Heart right ventricle (tissue), 16 donors: ENCODE measurements at places on chromosomes 11 and 22.
A peak's percentile ranks its signal among the peaks of the same experiment; 100 is the strongest.

DNA sequence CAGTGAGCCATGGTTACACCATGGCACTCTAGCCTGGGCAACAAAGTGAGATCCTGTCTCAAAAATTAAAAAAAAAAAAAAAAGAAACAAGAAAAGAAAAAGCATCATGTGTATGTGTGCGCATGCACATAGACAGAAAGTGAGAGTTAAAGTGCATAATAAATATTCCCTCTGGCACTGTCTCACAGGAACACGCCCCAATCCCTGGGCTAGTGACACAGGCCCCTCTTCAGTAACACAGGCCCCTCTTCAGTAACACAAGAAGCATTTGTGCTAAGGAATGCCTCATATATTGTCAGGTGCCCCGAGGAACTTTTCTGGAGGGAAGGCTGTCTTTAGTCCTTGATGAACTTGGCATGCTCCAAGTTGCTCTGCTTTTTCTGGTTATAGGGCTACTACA, 57.5 kb downstream of the RPL27A start:
- DNase-seq: no peak

DNA sequence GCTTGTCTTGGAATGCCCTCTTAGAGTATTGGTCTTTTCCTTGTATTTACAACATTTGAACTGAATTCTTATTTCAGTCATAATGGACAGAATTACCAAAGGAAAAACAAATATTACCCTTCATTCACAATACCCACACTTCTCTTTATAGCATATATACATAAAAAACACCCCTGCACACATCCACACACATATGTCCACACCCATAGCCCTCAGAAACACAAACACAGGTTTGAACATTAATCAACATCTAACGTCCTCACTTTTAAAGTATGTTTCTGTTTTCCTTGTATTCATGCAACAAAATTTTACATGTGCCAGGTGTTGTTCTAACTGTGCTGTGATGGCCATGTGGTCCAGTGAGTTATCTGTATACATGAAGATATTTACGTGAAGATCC, 11.6 kb upstream of the NXPE2 start:
- no peak for DNase-seq

DNA sequence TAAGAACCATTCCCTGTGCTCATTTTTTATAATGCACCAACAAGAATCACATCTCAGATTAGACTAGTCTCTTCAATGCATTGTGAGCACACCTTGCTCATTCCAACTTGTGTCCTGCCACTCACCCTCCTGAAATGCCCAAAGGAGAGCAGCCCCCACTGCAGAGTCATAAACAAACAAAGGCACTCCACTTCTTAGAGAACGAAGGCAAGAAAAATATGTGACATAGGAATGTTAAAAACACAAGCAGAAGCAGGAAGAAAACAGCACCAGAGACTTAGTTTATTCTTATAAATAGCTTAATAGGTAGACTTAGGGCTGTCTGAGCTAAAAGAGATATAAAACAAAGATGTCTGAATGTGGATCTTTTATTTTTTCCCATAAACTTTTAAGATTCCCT, 57.2 kb downstream of the GUCY1A2 start:
- DNase-seq: no peak

- DNase-seq: no peak
These were observed 18.6 kb downstream of the PPP6R2 start for GRCh38 chr22:50361688-50362087.

GRCh38 chr11:12075822-12076821, 34.3 kb upstream of the MICAL2 start:
- DNase-seq: no peak

GRCh38 chr22:19879992-19880785, 25.5 kb upstream of the GNB1L start:
- no peak for DNase-seq

DNA sequence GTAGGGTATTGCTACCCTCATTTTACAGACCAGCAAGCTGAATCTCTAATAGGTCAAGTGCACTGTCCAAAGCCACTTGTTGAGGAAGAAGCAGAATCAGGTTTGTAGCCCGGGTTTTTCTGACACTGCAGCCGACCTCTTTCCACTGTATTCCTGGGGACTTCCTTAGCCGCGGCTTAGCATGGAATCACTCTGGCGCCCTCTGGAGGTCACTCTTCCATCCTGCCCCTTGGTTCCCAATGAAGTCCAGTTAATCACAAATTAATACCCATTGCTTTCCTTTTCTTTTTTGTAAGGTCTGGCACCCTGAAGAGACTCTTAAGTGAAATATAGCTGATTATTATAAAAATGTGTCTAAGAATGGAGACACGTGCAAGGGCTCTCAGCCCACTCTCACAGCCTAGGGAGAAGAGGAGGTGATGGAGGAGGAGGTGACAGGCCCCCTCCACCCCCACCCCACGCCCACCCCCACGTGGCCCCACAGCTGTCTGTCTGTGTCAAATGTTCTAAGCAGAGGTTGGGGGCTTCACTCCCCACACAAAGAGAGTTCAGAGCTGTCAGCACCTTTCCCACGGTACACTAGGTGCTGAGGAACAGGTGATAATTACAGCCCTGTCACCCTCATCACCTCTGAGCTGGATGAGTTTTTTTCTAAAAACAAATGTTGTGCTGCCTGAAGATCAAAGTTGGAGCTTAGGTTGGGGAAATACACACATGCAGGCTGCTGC, 57.7 kb upstream of the DRD2 start:
- DNase-seq: peak; percentile 68

- no peak for DNase-seq
These were observed 3.9 kb downstream of the CD3D start for GRCh38 chr11:118338637-118339061.

- no peak for DNase-seq
These were observed 22.6 kb upstream of the OR56B1 start for GRCh38 chr11:5713695-5714094.

DNA sequence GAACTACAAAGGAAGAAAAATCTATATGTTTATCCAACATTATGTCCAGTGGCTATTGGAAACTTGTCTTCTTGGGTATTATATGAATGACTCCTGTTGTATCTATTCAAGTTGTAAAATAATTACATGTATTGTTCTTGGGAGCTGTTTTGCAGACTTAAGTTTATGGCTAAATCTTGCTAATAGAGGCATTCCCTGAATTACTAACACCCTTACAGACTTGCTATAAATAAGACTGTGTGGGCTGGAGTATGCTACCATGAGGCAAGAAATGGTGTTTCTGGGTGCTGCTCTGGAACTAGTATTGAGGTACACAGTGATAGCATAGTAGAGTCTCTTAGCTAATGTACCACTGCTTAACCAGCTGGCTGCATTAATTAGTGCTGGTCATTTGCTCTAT, 155.1 kb downstream of the HIPK3 start:
- no peak for DNase-seq

GRCh38 chr22:46622081-46622521, 1.9 kb downstream of the GRAMD4 start:
- DNase-seq: peak; percentile 83

DNA sequence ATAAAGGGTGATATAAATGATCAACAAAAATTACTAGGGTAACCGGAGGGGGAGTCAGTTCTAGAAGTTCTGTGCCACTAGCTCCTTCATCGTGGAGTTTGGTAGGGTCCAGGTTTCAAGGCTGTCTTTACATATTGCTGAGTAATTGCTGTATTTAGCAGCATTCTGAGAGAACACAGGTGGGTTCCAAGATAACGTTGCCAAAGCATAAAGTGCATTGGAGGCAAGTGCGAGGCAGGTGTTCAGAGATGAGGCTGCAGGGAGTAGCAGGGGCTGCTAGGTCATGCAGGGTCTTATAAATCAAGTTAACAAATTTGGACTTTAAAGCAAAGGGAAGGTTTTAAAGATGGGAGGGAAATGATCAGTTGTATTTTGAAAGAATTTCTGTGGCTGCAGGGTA, 17.8 kb downstream of the SGSM3 start:
- no peak for DNase-seq

DNA sequence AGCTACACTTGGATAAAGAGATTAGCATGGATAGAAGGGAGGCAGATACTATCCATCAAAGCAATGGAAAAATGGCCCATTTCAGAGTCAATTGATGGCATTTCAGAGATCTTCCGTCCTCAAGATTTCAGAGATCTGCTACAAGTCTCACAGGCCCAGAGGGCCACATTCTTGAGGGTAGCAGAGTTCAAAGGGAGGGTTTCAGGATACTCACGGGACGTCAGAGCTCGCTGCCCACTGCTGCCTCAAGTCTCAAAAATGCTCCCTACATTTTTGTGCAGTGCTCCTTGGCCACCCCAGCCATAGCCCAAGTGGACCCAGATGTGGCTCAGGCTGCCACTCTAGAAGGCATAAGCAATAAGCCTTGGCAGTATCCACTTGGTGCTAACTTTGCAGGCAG, 24.9 kb downstream of the RTL6 start:
- DNase-seq: no peak

GRCh38 chr11:108405706-108406105, 61.6 kb downstream of the C11orf65 start:
- DNase-seq: no peak

DNA sequence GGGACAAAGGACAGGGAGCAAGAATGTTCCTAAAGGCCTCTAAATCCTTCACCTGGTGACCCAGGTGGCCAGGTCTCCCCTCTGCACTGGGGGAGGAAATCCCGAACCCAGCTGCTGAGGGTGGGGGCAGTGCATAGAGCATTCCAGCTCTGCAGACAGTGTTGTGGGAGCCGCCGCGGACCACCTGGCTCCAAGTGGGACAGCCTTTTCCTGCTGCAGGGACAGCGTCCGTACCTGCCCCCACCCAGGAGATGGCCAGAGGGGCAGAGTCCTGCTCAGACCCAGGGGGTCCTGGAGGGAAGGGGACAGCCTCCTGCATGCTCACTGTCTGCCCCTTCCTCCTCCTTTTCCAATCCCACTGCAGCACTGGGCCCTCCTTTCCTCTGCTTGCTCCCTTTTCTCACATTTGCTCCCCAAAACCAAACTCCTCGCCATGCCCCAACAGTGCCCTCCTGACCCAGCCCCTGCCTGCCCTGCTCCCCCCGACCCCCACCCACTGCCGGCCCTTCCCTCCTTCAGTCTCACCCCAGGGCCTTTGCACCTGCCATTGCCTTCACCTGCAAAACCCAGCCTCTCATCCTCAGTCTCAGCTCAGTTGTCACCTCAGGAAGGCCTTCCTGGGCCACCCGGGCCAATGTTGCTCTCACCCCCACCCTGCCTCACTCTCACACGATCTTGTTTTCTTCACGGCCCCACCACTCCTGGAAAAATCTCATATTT, 12.8 kb downstream of the PNPLA5 start:
- DNase-seq: no peak

DNA sequence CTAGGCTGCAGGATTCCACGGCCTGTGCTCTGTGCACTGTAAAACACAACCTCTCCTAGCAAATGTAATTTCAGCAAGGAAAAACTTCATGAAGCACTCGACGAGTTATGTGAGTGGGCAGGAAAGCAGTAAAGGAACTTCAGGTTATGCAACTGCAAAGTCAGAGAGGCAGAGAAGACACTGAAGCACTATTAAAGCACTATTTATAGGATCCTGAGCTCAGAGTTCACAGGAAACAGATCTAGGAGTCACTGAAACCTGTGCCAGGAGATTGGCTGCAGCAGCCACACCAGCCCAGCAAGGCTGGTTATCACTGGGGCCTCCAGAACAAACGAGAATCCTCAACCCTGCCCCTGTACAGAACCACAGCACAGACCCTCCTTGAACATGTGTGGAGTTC, 2.5 kb downstream of the SMIM35 start:
- peak; percentile 43 for DNase-seq

GRCh38 chr11:100849901-100850235, 162.8 kb downstream of the ARHGAP42 start:
- DNase-seq: no peak

DNA sequence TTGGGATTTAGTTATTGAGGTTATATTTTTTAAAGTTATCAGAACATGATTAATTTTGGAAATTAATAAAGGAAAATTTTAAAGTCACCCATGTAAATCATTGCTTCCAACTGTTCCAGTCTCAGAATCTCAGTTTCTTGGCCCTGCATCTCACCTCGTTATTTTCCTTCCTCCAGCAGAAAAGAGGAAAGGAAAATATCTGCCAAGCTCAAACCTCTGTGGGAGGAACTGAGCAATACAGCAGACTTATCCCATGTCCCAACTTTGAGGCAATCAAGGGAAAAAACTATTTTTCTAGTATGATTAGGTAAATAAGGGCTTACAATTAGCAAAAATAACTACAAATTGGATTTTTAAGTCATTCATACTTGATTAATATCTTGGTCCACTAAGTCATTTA, 30.1 kb downstream of the ELMOD1 start:
- DNase-seq: no peak

- peak; percentile 34 for DNase-seq
These were observed 12.5 kb upstream of the C1QTNF4 start for GRCh38 chr11:47606731-47607130.

GRCh38 chr11:115996808-115997188, 492.6 kb upstream of the CADM1 start:
- DNase-seq: no peak

DNA sequence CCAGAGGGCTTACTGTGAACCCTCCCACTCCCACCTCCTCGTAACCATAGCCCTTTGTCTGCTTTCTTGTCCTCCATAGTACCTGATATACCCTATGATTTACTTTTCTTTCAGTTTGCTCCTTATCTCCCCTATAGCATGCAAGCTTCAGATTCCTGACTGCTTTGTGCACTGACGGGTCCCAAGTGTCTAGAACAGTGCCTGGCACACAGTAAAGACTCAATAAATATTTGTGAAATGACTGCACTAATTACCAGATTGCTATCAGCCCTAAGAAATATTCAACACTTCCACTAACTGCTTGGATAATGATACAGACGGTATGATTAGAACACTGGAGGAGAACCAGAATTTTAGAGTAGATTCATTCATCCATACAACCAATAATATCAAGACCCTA, 33.0 kb downstream of the ISX start:
- no peak for DNase-seq

DNA sequence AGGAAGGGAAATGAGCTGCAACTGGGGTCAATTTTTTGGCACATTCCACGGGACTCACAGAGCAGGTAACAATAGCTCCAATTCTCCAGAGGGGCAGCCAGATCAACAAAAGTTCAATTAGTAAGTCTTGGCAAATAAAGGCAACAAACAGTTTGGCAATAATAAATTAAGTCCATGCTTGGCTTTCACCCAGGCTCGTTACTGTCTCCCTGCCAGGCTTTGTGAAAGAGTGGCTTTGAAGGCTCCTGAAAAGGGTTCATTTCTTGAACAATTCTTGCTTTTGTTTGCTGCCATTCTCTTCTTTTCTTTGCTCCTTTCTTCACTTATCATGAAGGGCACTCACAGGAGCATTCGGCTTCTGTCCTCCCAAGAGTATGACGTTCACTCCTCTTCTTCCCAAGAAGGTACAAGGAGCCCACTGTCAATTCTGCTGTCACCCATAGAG, 123.3 kb downstream of the APIP start:
- no peak for DNase-seq

GRCh38 chr11:70575396-70576060, 177.2 kb downstream of the CTTN start:
- DNase-seq: no peak

- no peak for DNase-seq
These were observed 20.9 kb downstream of the BDNF start for GRCh38 chr11:27679136-27680015.

GRCh38 chr11:79963856-79964645, 523.2 kb upstream of the TENM4 start:
- DNase-seq: no peak
